Hepatocyte (in vitro differentiated cells): ENCODE measurements at places on chromosomes 2 and 18.

GRCh38 chr2:163664610-163665009 lies 71.2 kb downstream of the FIGN start:
- no peak for DNase-seq

DNA sequence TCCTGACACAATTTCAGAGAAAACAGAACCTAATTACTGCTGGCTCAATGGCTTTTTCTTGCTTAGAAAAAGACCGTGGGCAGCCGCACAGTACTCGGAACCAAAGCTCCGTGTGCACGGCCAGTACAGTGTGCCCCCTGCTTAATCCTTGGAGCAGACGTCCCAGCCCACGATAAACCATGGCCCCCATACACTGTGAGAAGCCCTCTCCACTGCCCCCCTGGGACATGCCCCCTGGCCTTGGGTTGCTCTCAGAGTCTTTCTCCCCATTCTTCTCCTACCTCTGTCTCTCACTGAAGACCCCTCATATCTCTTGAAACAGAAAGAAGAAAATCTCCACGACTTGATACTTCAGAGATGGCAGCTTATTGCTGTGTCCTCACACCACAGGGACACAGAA lies 44.0 kb downstream of the CYP26B1 start:
- no peak for DNase-seq

DNA sequence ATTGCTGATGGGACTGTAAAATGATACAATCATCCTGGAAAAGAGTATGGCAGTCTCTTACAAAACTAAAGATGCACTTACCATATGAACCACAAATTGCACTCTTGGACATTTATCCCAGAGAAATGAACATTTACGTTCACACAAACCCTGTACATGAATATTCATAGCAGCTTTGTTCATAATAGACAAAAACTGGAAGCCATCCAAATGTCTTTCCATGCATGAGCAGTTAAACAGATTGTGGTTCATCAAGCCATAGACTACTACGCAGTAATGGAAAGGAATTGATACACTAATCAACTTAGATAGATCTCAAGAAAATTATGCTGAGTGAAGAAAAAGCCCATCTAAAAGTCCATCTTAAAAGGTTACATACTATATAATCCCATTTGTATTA lies 156.1 kb upstream of the SLC39A10 start:
- no peak for DNase-seq

GRCh38 chr2:171345971-171346722 lies 87.6 kb downstream of the METTL8 start:
- no peak for DNase-seq

- DNase-seq, result no peak
Measured at GRCh38 chr18:74840492-74841167, 243.0 kb downstream of the ZNF407 start.

- DNase-seq, result peak; percentile 41
Measured at GRCh38 chr2:222518570-222519381, 94.4 kb downstream of the SGPP2 start.

DNA sequence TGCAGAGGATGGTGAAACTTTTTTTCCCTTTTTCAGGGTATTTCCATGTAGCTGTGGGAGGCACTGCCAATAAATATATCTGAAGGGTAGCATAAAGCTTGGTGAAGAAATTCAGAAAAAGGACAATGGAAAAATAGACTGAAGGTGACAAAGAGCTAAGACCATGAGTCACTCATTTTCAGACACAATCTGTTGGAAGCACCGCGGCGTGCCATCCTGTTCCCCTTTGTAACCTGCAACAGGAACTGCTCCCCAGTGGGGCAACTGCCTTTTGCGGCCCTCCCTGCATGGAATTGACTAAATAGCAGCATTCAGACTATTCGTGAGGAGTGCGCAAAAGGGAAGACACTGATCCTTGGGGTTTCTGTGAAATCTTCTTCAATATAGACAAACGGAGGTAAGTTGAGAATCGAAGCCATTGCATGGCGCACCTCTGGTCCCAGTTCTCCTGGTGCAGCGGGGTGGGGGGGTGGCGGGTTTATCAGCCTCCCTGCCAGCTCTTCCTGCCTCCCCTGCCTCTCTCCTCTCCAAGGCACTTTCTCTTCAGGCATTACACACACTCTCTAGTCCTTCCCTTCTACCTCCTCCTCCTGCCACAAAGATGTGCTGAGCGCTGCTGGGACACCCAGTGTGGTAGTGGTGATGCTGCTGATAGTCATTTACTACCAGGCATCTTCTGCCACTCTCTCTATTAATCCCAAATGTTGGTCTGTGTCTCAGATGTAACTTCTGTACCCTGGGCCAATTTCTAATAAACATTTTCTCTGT lies 126.2 kb upstream of the TMEM200C start:
- DNase-seq, result no peak

- DNase-seq, result no peak
Measured at GRCh38 chr2:145184741-145185651, 665.1 kb upstream of the ZEB2 start.

DNA sequence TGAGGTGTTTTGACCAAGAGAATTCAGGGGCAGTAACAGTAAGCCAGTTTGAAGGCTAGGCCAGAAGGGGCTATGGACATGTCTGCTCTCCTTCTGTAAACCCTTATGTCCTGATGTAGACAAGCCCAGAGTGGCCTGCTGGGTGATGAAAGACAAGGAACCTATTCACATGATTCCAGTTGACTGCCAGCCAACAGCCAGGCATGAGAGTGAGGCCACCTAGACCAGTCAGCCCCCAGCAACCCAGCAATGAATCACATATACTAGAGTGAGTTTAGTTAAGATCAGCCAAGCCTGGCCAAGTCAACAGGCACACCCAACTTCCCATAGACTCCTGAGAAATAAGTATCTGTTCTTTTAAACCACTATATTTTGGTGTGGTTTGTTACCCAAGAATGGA lies 1889.7 kb upstream of the CELF4 start:
- DNase-seq, result peak; percentile 16

- DNase-seq, result no peak
Measured at GRCh38 chr18:43720041-43720440, 442.8 kb upstream of the SYT4 start.

GRCh38 chr2:30470426-30470825 lies 23.4 kb downstream of the LCLAT1 start:
- no peak for DNase-seq

- no peak for DNase-seq
Measured at GRCh38 chr2:42879121-42879705, 86.8 kb upstream of the HAAO start.

GRCh38 chr2:142946941-142947340 lies 69.5 kb downstream of the KYNU start:
- no peak for DNase-seq
